Right renal pelvis (tissue), 4 donors: ENCODE measurements at places on chromosomes 12 and 14.

- no peak for DNase-seq
These were observed 18.6 kb downstream of the LGMN start for GRCh38 chr14:92729634-92730358.

DNA sequence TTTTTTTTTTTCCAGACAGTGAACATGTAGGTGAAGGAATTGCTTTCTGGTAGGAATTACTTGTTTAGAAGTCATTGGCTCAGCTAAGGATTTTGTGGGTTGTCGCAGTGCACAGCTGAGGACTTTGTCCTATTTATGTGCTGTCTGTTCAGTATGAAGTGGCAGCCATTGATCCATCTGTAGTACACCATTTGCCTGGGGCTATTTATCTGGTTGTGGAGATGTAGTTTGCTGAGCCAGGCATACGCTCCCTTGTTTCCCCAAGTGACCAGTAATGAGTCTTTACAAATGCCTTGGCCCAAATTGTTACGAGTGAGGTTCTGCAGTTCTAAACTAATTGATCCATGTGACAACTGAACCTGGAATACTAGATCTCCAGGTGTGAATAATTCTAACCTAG lies 140.1 kb downstream of the NRXN3 start:
- DNase-seq: no peak

DNA sequence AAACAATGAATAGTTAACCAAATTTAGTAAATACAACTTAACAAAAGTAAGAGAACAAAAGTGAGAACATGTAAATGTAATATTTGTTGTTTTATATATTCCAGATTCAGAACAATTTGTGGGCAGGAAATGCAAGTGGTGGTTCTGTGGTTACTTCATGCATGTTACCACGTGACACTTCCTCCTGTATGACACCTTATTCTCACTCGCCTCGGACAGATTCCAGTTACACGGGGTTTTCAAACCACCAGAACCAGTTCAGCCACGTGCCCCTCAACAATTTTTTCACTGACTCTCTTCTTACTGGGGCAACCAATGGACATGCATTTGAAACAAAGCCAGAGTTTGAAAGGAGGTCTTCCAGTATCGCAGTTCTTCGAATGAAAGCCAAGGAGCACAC lies 21.0 kb downstream of the ALX1 start:
- DNase-seq: no peak

- DNase-seq: no peak
These were observed 8.2 kb downstream of the GNPNAT1 start for GRCh38 chr14:52783206-52783605.

DNA sequence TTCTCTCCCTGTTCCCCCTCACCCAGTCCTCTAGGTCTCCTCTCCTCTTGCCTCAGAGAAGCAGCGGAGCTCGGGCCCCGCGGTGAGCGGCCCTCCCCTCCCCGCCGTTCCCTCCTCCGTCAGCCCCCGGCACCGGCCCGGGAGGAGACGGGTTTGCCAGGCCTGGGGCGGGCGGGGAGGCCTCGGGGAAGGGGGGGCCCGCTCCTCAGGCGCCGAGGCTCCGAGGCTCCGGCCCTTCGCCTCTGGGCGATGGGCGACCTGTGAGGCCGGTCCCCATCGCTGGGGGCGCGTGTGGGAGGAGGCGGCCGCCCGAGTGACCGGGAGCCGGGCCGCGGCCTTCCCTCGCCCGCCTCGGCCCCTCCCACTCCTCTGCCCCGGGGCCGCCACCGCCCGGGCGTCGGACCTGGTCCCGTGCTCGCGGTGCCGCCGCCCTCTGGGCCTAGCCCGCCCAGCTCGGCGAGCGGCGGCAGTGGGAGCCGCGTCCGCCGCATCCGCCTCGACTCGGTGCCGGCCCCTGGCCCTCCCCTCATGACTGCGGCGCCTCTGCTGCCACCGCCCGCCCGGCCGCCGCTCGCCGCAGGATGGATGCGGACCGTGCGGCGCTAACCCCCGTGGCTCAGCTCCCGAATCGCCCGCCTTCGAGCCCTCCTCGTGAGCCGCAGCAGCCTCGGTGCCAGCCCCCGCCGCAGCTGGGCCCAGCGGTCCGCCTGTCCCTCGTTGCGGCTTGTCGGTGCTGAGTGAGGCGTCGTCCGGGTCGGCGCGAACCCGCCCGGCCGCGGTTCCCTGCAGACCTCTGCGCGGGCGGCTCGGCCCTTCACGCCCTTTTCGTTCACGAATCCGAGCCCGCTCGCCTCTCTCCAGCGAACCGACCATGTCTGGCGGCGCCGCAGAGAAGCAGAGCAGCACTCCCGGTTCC lies 574 bp downstream of the WNK1 start:
- DNase-seq: no peak

DNA sequence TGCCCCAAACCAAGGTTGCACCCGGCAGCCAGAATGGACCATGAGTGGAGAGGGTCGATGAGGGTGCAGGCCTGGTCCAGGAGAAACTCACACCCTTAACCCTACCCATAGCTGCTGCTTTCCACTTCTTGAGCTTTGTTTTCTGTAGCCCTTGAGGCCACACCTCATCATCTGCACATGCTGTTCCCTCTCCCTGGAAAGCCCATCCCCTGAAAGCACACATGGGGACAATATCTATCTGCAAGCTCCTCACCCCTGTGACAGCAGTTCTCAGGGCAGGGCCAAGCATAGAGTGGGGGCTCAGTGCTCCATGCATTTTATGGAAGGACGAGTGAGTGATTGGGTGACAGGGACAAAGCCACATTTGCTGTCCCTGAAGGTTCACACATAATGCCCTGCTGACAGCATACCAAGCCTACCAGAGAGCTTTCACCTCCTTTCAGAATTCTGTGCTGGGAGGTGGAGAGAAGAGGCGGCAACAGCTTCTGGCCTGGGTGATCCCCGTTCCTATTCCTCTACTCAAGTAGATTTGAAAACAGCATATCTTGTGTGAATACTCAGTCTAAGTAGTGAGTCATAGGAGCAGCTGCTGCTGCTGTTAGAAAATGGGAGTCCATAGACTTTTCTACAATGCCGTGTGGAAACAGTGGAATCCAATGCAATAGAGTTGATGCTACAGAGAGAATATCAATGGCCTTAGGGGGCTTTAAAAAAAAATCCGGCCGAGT lies 44.6 kb downstream of the SRGAP1 start:
- DNase-seq: no peak

DNA sequence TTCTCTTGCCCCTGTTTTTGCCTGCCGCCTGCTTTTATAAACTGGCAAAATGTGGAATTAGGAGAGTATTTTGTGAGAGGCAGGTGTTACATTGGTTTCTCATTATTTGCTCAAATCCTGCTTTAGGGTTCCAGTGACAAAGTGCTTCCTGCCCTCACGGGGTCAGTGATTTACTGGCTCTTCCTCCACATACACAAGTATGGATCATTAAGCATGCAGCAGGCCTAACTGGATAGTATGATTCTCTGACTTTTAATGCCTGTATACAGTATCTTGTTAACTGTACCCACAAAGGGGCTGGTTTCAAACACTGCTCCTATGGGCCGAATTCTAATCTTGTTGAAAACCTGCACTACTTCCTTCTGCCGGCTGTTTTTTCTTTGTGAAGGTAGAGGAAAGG lies 63.2 kb downstream of the PTCSC3 start:
- peak; percentile 20 for DNase-seq

- DNase-seq: no peak
These were observed 747 bp downstream of the HSPB8 start for GRCh38 chr12:119179335-119180021.

- DNase-seq: no peak
These were observed 123.7 kb downstream of the KIF21A start for GRCh38 chr12:39319180-39319579.

DNA sequence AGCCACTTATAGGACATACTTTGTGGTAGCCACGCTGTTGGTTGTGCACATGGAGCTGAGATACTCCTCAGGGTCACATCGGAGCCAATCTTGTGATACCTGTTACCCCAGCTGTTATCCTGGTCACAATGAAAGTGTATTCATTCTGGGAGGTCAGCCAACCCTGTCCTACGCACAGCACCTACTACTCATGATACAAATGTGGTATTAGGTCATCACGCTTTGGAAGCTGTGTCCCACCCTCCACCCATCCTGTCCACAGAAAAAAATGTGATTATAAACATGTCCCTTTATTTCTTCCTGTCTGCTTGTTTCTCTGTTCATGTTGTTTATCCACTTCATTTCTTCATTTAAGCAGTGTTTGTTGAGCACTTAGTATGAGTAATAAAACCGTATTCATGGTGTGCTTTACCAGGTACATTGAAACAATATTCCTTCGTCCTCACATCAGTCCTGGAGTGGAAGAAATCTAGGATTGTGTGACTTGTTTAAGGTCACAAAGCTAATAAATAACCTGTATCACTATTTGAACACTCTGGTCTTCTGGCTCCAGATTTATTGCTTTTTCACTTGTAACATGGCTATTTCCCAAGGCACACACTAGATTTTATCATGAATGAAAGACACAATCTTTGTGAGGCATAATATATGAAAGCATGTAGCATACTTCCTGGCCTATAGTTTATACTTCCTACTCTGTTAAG lies 73.1 kb downstream of the DERA start:
- no peak for DNase-seq

DNA sequence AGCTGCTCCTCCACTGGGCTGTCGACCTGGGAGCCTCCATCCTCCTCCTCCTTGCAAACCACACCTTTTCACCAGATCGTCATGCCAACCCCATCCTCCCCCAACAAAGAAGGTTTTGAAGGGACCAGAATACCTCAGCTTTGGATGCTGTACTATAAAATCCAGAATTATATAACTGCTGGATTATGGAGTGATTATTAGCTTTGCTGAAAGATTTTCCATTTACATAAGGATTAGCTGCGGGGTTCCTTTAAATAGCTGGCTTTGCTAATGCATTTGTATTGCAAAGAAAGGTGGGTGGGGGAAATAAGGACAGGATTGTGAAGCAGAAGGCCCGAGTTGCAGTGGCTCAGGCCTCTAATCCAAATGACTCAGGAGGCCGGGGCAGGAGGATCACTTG lies 36.6 kb downstream of the ESRRB start:
- DNase-seq: no peak

- DNase-seq: no peak
These were observed 601 bp downstream of the ZNF839 start for GRCh38 chr14:102320033-102320660.

- no peak for DNase-seq
These were observed 41.6 kb downstream of the GNPTAB start for GRCh38 chr12:101789171-101789570.

DNA sequence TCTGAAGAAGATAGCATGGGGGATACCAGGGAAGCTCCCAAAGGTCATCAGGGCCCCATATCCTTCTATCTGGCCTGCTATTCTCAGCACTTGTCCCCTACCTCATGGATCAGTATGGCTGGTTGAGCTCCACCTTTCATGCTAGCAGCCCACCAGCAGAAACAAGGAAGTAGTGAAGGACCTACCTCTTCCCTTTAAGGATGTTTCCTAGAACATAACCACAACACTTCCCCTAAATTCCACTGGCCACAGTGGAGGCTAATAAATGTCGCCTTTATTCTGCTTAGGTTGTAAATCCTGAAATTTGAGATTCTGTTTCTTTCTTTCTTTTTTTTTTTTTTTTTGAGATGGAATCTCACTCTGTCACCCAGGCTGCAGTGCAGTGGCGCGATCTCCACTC lies 128.6 kb upstream of the PARP11 start:
- DNase-seq: no peak

- DNase-seq: no peak
These were observed 3.9 kb upstream of the VSIG10 start for GRCh38 chr12:118107694-118108093.

- no peak for DNase-seq
These were observed 122.1 kb downstream of the STXBP6 start for GRCh38 chr14:24927809-24928208.

GRCh38 chr12:26318661-26319068 lies 123.3 kb downstream of the SSPN start:
- DNase-seq: no peak

- no peak for DNase-seq
These were observed 44.3 kb upstream of the PSMA6 start for GRCh38 chr14:35247777-35248475.

DNA sequence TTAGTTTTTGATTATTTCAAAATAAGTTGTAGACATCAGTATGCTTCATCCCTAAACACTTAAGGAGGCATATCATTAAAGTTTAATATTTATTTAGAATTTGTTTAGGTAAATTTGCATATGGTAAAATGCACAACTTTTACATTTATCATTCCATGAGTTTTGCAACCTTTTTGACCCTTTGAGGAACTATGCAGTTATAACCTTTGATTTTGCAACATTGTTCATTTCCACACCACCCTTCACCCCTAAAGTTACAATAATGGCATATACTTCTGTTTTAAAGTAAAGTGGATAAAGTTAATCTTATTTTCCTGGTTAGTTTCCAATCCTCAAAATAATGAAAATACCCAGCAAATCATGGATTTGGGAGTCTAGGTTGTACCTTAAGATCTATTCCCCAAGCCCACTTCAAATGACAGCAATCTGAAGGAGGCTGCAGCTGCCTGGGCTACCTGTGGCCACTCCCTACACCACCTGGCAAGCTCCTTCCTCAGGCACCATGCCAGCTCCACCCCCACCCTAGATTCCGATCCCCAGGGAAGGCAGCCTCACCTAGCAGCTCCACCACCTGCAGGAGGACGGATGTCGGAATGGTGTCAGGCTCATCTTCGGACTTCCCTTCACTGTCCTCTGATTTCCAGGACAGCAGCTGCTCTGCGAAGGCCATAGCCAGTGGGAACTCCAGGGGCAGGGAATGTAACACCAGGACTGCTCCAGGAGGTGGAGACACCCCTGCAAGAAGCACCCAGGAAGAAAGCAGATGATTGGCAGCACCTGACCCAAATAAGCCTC lies 65.1 kb downstream of the TRAFD1 start:
- no peak for DNase-seq

DNA sequence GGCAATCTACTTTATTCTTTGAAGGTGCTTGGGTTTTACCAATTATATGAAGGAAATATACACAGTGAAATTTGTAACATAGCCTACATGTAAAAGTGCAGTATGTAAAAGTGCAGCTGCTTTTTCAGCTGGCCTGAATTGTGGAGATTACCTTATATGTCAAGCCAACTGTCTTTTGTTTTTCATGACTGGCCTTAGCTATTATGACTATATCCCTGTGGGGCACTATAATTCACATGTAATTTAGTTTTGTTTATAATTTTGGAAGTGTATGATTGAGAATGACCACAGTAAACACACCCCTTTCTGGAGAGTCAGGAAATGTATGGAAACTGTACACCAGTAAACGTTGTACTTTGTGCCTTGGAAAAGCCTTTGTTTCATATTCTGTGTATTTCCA lies 435.0 kb upstream of the STXBP6 start:
- DNase-seq: peak; percentile 0

GRCh38 chr12:67469666-67470065 lies 178.9 kb upstream of the DYRK2 start:
- no peak for DNase-seq

- DNase-seq: peak; percentile 64
These were observed at the start of gene TPH2 for GRCh38 chr12:71938728-71939385. Gene TPH2 (plus strand): TSS chr12:71938845. CDS start chr12:71938987, 142 bp downstream.

GRCh38 chr12:108511633-108512540 lies 3.2 kb upstream of the FICD start:
- DNase-seq: peak; percentile 64

GRCh38 chr12:131267576-131267975 lies 313.9 kb downstream of the ADGRD1 start:
- no peak for DNase-seq
